ENCODE measurements at places on chromosomes 4 and X.

- peak; percentile 11 for DNase-seq
Measured at GRCh38 chr4:143531380-143531779, 17.9 kb downstream of the SMARCA5 start.

DNA sequence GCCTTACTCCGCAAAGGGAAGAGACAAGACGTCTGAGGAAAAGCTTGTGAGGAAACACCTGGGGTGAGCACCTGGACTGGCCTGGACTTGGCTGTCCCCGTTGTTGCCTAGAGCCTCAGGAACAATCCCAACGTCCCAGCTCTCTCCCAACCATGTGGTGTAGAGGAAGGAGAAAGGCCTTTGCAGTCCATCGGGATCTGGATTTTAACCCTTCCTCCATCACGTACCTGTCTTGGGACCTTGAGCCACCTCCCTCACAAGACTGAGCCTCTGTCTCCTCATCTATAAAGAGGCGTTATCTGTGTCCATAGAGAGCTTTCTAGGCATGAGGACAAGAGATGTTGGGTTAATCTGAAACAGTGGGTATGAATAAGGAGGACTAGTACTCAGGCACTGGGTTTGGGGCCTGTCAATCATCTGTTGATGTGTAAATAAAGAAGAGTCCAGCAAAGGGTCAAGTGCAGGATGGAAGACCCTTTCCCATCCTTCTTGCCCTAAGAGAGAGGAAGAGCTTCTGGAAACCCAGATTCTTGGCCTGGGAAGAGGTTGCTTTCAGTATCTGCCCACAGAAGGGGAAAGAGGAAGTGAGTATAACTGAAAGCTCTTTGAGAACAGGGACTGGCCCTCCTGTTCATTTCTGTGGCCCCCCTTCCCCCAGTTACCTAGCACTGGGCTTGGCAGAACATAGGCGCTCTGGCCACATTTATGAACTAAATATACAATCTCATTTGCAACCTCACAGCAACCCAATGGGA is 137.1 kb downstream of the PJA1 start:
- DNase-seq: no peak

DNA sequence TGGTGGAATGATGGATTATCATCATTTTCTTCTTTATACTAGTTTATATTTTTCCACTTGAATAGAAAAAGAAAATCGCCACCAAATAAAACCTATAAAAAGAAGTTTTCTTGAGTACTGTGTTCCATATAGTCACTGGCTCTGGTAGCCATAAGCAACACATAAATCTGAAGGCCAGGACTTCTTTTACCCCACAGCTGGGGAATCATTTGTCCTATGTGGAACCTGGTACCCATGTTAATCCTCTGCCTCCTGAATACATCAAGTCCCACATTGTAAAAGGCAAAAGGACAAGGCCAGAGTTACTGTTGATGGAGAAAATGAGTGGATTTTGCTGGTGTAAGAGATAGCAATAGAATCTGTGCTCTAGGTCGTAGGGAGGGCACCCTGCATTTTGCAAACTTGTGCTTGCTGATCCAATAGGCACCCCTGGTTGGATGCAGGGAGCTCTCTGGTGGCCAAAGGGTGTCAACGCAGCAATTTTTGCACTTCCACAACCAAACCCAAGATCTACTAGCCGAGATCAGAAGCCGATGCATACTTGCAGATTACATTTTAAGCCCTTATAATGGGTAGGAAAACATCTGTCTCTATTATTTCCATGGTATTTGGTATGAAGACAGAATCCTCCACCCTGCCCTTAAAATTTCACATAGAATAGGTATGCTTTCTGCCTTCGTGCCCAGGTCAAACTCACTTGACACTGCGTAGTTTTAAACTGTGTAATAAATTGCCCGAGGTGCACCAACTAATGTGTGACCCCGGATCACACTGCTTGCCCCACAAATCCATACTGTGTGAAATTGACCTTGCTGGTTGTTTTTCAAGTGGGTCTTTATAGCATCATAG is 146.2 kb upstream of the SCML1 start:
- DNase-seq: peak; percentile 69

GRCh38 chrX:15269120-15269519 is 763 bp downstream of the ASB9 start:
- DNase-seq: no peak

GRCh38 chr4:55865228-55865806 is 11.9 kb downstream of the EXOC1 start:
- DNase-seq: no peak

- DNase-seq: no peak
Measured at GRCh38 chrX:150268839-150269355, 94.2 kb upstream of the MAMLD1 start.

- DNase-seq: no peak
Measured at GRCh38 chr4:110543577-110543976, 67.6 kb downstream of the ENPEP start.

DNA sequence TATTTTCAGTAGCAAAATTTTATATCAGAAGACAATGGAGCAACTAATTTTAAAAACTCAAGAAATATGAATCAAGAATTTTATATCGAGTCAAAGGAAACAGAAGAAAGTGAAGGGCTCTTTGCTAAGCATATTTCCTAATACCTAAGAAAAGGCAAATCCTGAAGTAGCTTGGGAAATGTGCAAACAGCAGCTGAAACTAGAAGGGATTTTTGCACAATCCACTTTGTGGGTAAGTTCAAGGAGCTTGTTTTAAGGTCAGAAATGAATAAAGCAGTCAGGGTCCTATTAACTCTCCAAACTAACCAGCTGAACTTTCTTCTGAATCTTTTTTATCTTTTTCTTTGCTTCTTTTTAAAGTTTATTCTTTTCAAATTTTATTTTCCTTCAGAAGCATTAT is 500.9 kb upstream of the CXorf51A start:
- DNase-seq: no peak

DNA sequence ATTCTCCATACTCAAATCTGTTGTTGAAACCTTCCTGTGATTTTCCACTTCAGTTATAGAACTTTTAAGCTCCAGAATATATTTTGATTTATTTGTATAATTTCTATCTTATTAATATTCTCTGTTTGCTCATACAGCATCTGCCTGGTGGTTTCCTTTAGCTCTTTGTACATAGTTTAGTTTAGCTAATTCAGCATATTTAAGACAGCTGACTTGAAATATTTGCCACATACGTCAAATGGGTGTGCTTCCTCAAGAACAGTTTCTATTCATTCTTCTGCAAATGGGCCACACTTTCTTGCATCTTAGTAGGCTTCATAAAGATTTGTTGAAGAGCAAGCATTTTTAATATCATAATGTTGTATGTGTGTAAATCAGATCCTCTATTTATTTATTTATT is 101.8 kb downstream of the MAGEC1 start:
- DNase-seq: no peak

GRCh38 chr4:124529131-124529530 is 183.4 kb downstream of the ANKRD50 start:
- no peak for DNase-seq

GRCh38 chrX:65493431-65493830 is 41.2 kb downstream of the LAS1L start:
- DNase-seq: no peak

GRCh38 chrX:19670854-19671620 is 155.7 kb upstream of the MAP3K15 start:
- DNase-seq: peak; percentile 82

- peak; percentile 66 for DNase-seq
Measured at GRCh38 chrX:30196322-30196721, 19.0 kb upstream of the MAGEB2 start.

GRCh38 chrX:121407627-121408026 is 360.2 kb downstream of the GLUD2 start:
- peak; percentile 11 for DNase-seq

GRCh38 chr4:145739845-145740244 is 59.9 kb downstream of the C4orf51 start:
- DNase-seq: peak; percentile 59

GRCh38 chr4:153114771-153115321 is 89.4 kb upstream of the TRIM2 start:
- DNase-seq: no peak

DNA sequence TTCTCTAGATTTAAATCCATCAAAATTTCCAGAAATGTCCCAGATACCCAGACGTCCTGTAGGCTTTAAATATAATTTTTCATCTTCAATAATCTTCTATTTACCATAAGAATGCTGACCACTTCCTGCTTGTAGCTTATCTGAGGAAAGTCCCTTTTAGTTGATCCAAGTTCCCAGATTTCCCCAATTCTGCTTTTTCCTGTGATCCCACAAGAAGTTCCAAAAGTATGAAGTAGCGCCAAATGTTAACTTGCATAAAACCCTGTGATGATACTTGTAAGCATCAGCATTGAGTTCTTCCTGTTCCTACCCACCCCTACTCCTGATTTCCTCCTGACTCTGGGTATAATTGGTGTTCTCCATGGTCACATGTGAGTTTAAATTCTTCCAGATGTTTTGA is 10.6 kb upstream of the TLR8 start:
- DNase-seq: no peak

DNA sequence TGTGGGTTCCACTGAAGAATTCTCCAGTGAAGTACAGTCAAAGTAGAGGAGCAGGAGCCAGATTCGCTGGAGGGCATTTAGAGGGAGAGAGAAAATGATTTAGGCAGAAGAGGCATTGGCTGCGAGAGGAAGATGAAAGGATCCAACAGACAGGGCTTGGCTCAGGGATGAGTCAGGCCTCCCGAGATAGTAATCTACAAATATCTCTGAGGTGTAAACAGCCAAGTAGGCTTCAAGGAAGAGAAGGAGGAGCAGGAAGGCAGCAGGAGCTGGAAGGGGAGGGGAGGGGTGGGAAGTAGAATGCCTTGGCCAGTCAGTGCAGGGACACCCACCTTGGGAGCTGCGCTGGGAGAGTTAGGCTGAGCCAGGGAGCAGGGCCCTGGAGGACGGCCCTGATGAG is 55.5 kb downstream of the PJA1 start:
- DNase-seq: peak; percentile 97

- DNase-seq: no peak
Measured at GRCh38 chr4:48836658-48837057, 5.8 kb downstream of the OCIAD1 start.

- no peak for DNase-seq
Measured at GRCh38 chr4:66539745-66540144, 869.5 kb upstream of the EPHA5 start.

DNA sequence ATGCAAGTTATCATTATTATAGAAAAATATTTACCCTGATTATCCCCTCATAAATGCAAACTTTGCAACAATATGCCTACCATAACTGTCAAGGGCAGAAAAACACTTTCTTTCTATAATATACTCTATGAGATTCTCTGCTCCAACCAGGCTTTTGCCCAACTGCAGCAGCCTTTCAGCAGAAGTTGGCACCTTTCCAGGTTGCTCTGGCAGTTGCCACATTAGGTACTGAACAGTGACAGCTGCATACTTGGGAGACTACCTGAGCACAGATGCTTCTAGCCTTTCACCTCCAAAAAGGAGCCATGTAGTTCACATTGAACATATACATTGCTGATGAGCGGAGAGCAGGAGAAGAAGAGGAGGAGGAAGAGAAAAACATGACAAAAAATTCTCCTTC is 69.5 kb upstream of the BRWD3 start:
- DNase-seq: no peak

GRCh38 chr4:74618659-74619058 is 173.7 kb downstream of the AREG start:
- DNase-seq: peak; percentile 7

DNA sequence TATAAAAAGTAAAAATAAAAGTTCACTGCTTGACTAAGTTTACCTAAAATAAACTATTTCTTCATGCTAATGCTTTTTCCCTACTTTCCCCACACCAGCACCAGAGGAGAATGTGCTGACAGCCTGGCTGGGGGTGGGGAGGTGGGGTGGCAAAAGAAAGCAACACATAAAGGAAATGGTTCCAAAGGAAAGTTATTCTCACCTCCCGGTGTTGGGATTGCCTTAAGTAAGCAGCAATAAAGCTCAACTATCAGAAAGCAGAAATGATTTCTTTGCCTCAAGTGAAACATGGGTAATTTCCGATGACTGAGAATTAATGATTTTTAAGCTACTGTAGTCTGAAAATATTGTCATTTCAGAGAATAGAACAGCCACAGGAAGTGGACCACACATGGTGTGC is 84.5 kb upstream of the DKK2 start:
- peak; percentile 56 for DNase-seq

DNA sequence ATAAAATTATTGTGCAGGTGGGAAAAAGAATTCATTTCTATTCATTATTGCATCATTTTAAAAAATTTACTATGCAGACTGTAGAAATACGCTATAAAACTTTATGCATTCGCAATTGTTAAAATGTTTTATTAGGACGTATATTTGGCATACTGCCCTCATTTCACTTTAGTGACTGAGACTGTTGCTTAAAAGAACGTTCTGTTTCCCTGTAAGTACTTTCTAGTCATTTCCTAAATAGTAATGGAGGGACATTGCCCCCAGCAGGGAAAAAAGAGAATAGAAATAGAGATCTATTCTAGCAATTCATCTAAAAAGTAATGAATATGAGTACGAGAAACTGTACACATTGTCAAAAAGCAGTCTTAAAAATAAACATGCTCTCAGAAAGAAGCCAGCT is 1295.8 kb upstream of the TENM3 start:
- no peak for DNase-seq

- DNase-seq: peak; percentile 49
Measured at GRCh38 chr4:158578476-158578875, 56.8 kb downstream of the RXFP1 start.

DNA sequence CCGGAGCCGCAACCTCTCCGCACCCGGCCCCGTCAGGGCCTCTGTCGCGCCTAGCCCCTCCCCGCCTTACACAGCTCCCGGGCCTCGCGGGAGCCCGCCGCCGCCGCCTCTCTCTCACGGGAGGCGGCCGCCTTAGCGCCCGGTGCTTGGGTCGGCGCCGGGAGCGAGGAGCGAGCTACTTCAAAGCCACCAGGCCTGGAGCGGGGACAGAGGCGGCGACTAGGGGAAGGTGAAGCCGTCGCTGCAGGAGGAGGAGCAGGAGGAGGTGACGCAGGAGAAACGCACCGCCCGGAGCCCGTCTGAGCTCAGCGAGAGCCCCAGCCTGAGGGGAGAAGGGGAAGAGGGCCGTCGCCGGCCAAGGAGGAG is 250 bp downstream of the USP9X start:
- DNase-seq: peak; percentile 50

- DNase-seq: no peak
Measured at GRCh38 chr4:6226506-6226905, 26.2 kb upstream of the JAKMIP1 start.

DNA sequence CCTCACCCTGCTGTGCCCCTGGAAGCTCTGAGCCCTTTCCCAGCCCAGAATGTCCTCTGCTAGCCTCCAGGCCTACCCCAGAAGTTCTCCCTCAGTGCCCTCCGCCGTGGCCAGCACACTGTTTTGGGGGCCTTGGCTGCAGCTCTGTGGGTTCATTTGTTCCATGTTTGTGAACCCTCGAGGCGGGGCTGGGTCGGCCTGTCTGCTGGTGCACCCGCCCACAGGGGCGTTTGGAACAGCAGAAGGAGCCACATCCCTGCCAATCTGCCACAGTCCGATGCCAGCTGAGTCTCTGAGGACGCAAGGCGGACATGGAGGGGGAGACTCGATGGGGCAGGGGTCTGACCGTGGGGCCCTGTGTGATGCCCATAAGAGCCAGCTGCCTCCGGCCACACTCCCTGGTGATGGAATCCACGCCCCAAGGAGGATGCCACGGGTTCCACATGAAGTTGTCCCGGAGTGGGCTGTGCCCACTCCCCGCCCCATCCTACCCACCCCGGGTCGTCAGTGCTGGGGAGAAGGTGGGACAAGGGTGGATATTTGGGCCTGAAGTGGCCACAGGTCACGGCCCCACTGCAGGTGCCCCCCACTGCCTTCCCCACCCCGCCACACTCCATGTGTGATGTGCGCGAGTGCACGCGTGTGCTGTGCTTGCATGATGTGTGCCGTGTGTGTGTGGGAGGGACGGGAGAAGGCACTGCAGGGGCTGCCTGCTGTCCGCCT is 7.1 kb downstream of the ATP5ME start:
- no peak for DNase-seq

Data from mesendoderm (in vitro differentiated cells).